ENCODE measurements at places on chromosomes 2 and 18. TPM values are rescaled to one million over a fixed set of nuclear protein-coding genes. Genes with fewer than 3 reads are reported as not detected.

DNA sequence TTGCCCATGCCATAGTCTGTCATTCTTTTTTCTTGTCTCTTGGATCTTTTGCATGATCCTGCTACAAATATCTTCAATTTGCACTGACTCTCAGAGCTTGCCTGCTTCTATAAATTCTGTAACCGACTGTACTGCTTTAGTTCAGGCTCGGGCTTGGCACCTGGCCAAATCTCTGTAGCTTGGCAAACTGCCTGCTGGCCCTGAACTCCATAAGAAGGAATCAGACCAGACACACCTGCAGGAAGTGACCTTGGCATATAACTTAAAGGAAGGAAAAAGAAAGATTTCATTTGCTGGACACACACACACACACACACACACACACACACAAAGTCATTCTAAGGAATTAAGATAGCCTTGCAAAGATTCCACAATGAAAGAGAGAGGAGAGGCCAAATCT lies 291.2 kb upstream of the DDX18 start:
- no peak for DNase-seq
- H3K27me3 ChIP-seq = no peaks in the 10 kb centered on the region
- no peak overlapping the region for H3K27ac ChIP-seq
- no peak overlapping the region for H3K4me3 ChIP-seq

- no peaks in the 10 kb centered on the region for H3K36me3 ChIP-seq
- H3K27ac ChIP-seq = no peak overlapping the region
- no peak overlapping the region for H3K4me3 ChIP-seq
Measured at GRCh38 chr2:8537562-8538155, 144.2 kb upstream of the ID2 start.

DNA sequence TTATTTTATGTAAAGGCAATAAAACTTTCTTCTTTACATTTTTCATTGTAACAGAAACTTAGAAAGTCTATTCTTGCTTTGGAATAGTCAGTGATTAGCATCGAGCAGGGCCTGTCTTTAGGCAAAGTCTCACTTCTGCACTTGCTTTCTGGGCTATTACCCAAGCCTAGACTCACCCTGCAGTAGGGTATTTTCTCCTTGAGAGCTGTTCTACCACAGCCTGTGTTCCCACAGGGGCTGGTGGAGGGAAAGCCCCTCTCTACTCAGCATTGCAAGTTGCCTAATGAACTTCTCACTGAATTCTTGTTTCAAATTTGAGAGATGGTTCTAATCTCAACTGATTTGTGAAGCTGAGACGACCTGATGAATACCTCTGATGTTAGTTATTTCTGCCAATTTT lies 111.7 kb upstream of the KLHL14 start:
- peaks cover 5% of the 10 kb centered on the region for H3K4me1 ChIP-seq
- H3K4me3 ChIP-seq = no peak overlapping the region
- DNase-seq = no peak

The ARID5A gene
- 3.5 TPM for total RNA-seq

GRCh38 chr2:200380833-200381542 lies 74.5 kb downstream of the SPATS2L start:
- DNase-seq = no peak
- no peaks in the 10 kb centered on the region for H3K36me3 ChIP-seq
- no peaks in the 10 kb centered on the region for H3K27me3 ChIP-seq
- H3K27ac ChIP-seq = no peak overlapping the region

- H3K4me1 ChIP-seq = no peaks in the 10 kb centered on the region
- no peaks in the 10 kb centered on the region for H3K27me3 ChIP-seq
- H3K4me3 ChIP-seq = no peak overlapping the region
- no peaks in the 10 kb centered on the region for H3K36me3 ChIP-seq
- peak; percentile 78 for DNase-seq
- no peak overlapping the region for H3K27ac ChIP-seq
Measured at GRCh38 chr2:237322564-237322963, 91.4 kb downstream of the COL6A3 start.

GRCh38 chr18:77765468-77765867 lies 515.8 kb downstream of the GALR1 start:
- no peaks in the 10 kb centered on the region for H3K36me3 ChIP-seq
- H3K4me1 ChIP-seq = no peaks in the 10 kb centered on the region
- DNase-seq = peak; percentile 85
- no peaks in the 10 kb centered on the region for H3K27me3 ChIP-seq
- H3K27ac ChIP-seq = no peak overlapping the region
